ENCODE measurements at places on chromosomes 6 and 20.

DNA sequence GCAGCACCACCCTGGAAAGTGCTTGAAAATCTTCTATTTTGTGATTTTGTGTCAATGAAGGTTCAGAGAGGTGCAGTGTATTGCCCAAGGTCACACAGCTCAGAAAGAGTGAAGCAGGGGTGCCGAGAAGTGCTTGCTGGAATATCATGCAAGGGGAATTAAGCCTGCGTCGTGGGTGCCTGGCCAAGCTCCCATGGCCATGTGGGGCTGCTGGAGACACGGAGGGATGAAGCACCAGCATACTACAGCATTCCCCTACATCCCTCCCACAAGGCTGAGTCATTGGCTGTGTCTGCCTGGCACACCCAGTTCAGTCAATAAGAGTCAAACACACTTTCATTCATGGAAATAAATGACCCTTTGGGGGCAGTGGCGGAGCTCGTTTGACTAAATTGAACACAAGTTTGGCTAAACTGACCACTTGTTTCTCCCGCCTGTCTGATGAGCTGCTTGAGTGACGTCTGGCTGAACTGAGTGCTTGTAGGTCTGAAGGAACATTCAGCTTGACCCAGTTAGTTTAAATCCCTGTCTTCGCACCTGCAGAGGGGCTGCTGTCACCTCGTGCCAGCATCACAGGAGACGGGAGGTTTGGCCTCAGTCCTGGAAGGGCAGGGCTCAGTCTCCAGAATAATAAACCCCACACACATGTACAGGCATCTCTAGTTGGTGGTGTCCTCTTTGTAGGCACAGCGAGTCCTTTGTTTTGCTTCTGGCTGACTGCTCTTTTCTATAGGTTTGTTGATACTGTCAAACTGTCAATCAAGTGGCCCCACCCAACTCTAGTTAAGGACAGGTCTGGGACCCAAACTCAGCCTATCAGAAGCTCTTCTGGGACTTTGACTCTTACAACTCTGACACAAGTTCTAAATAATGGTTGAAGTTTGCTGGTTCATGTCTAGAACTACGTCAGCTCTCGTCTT, 8.4 kb upstream of the TGM2 start:
- DNase-seq, result no peak

DNA sequence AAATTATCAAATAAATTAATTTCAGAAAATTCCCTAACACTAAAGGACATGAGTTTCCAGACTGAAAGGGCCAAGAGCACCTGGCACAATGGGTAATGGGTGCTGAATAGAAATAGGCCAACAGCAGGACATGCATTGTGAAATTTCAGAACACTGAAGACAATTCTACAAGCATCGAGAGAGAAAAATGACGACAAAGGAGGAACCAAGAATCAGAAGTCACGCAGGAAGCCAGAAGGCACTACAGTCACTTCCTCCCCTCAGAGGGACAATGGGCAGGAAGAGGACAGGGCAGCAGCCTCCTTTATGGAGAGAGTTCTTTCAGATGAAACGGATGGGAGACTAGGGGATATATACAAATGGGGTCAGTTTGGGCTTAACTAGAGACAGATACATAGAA, 29.6 kb downstream of the PCNA start:
- no peak for DNase-seq

DNA sequence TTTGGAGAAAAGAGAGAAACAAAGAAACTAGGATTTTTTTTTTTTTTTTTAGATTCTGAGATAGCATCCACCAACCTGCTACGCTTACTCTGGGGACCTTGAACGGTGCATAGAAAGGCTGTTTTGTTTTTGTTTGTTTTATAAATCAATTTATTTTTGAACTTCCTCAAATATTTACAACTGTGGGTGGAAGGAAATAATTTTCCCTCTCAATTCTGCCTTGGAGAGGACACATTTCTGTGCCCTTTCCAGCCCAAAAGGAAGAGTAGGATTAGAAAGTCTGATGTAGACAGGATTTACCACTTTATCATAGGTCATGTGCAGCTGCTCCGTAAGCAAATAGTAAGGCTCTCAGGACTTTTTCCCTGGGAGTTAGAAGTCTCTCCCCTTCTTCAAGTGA, 190.5 kb downstream of the NKAIN2 start:
- DNase-seq, result no peak

- DNase-seq, result no peak
Observed at GRCh38 chr20:4721719-4722118, at the start of gene PRND. TSS of gene PRND (plus strand) at chr20:4721909. CDS start at chr20:4724552, 2,643 bp downstream.

DNA sequence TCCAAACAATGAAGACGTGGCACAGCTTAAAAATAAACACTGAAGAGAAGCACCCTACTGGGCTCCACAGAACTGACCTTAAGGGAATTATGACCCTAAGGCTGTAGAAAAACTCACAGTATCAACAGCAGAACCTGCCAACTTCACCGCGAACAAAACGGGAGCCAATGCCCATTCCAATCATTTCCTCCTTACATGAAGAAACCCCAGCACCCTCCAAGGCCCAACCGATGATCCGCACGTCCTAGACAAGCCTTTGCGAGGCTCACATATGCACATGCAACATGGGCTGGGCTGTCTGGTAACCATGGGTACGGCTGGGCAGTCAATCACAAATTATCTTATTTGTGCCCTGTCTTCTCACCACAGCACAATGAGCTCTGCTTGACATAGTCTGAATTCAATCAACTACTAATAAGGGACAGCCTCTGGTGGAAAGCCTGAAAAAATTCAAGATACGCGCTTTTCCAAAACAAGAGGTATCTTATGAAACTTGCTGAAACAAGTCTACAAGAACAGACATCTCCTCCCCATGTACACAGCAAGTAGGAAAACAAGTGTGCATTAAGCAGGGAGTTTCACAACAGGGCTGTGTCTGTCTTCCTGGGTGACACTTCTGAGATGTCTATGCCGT, 1.7 kb downstream of the DIDO1 start:
- no peak for DNase-seq

DNA sequence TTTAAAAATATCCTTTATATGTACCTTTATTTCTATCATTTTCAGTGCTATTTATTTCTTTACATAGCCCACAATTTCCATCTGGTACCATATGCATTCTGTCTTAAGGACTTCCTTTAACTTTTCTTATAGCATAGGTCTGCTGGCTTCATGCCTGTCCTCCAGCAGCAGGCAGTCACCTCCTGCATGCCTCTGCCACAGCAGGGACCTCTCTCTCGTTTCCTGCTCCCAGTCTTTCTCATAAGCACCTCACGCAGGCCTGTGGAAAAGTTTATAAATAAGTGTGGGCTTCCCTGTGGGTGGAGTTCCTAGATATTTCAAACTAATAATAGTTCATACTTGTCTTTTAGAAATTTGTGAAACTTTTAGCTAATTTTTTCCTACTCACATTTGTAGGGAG, 133.9 kb downstream of the KCNQ5 start:
- DNase-seq, result no peak

- no peak for DNase-seq
Observed at GRCh38 chr6:151088599-151088935, 151.2 kb upstream of the AKAP12 start.

GRCh38 chr20:37526238-37526838, 1.3 kb downstream of the BLCAP start:
- DNase-seq, result no peak

DNA sequence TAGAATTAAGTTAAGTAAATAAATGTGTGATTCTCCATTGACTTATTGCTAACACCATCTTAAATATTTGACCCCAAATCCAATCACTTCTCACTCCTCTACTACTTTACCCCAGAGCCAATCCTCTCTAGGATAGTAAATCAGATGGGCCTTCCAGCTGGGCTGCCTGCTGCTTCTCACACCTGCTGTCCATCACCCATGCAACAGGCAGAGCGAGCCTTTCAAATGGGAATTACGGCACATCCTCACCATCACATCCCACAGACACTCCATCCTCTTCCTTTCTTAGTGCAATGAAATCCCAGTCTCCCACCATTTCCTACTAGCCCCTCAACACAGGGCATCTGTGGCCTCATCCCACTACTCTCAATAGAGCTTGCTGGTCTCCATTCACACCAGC, 34.0 kb downstream of the HLA-F start:
- DNase-seq, result no peak

- no peak for DNase-seq
Observed at GRCh38 chr6:153980171-153980570, 58.9 kb upstream of the OPRM1 start.

- no peak for DNase-seq
Observed at GRCh38 chr20:51591871-51592270, 49.4 kb upstream of the NFATC2 start.

- DNase-seq, result no peak
Observed at GRCh38 chr20:60361761-60362395, 403.7 kb downstream of the CDH26 start.

DNA sequence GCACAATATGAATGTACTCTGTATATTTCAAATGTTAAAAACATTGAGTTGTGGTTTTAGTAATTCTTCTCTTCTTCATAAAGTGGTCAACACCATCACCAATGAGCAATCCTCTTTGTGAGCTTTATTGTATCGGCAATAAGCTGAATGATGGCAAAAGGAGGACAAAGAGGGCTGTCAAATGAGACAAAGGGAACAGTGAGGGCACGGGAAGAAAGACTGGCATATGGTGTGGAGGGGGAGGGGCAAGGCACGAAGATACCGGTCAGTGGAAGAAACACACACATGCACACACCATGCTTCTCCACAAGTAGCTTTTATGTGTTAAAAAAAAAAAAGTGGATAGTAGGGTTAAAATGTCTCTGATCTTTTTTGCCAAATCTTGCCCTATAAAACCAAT, 506.8 kb upstream of the CITED2 start:
- DNase-seq, result no peak

DNA sequence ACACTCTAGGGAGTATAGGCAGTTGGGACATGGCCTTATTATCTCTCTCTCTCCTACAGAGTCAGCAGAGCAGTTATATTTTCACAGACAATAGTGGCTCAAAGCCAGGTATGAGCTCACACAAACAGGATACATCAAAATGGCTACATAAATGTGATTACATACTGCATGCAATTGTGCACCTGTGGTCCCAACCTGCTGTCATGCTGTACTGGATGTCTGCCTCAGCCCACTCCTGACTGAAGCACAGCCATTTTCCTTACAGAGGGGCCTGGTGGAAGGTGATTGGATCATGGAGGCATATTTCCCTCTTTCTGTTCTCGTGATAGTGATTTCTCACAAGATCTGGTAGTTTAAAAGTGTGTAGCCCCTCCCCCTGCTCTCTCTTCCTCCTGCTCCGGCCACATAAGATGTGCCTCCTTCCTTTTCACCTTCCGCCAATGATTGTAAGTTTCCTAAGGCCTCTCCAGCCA, 37.0 kb upstream of the SAMHD1 start:
- no peak for DNase-seq

- DNase-seq, result no peak
Observed at GRCh38 chr20:11935212-11936154, 17.8 kb downstream of the BTBD3 start.

DNA sequence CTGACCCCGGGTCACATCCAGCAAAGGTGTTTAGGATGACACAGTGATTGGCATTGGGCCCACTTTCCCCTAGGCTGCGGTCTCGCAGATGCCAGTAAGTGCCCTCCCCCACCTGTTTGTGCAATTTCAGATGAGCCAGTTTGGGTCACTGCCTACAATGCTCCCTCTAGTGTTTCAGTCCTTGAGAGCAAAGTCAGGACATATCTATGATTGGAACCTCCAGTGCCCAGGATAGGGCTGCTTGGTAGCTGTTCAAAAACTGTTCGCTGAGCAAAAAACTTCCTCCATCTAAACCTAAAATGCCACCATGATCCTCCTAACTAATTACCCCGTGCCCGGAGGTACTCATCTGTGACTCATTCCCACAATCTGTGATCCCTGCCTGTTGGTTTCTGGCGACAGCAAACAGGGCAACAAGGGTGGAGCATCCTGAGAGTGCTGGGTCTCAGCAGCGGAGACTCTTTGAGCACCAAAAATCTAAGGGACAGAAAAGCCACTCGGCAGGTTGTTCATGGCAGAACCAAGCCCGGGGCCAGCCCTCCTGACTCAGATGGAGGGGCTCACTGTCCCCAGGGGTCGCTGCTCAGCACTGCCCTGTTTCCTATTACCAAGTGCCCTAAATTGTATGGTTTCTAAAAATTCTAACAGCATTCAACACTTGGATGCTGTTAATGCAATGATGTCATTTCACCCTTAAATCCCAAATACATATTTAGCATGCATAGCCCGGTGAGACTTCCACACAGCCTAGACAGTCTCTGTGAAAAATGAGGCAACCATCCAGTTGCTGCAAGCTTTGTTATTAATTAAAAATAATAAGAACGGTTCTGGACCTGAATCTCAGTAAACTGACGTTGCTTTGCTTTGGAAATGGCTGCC, 5.0 kb downstream of the VSX1 start:
- no peak for DNase-seq

GRCh38 chr20:34083137-34083536, 28.9 kb downstream of the EIF2S2 start:
- DNase-seq, result no peak

GRCh38 chr6:33018904-33019303, 9.5 kb upstream of the HLA-DOA start:
- DNase-seq, result no peak

DNA sequence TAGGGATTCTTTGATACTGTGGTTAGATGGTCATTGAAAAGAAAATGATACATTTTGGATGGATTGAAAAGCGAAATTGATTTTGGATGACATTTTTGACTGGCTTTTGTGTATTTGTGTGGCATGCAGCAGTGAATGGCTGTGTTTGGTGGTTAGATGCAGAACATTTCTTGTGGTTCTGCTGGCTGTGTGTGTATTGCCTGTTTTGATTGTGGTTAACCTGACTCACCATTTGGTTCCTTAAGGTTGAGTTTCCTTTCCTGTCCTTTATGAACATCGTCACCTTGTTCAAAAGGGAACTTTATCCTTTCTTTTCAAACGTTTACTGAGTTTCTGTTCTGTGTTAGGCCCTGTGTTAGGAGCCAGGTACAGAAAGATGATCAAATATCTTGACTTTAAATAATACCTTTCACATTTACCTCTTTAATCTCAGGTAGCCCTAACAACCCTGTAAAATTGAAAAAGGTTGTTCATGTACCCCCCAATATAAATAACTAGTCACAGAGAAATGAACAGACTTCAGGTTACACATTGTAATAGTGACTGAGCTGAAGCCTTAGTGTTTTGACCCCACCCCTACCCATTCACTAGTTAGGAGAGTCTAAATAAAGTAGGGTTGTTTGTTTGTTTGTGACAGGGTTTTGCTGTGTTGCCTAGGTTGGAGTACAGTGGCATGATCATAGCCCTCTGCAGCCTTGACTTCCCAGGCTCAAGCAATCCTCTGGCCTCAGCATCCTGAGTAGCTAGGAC, 23.8 kb downstream of the ANKS1A start:
- no peak for DNase-seq
